Amniotic epithelial cell (primary cell): ENCODE measurements at places on chromosomes 2 and 18.

- DNase-seq: peak; percentile 18
These were observed 64.9 kb downstream of the DNMT3A start for GRCh38 chr2:25276569-25277465.

DNA sequence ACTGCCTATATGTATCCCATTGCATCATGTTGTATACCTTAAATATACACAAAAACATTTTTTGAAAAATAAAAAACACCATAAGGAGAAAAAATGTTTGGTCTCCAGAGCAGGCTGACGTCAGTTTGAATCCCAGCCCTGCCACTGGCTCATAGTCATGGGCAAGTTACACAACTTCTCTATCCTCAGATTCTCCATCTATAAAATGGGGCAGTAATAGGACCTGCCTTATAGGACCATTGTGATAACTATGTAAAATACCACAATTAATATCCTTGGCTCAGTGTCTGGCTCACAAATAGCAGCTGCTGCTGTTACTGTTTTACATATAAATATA is 135.6 kb downstream of the SMAD7 start:
- DNase-seq: no peak

- DNase-seq: no peak
These were observed 245.7 kb upstream of the REG3G start for GRCh38 chr2:78779761-78780160.

- no peak for DNase-seq
These were observed 59.4 kb downstream of the AGAP1 start for GRCh38 chr2:235553291-235553690.

DNA sequence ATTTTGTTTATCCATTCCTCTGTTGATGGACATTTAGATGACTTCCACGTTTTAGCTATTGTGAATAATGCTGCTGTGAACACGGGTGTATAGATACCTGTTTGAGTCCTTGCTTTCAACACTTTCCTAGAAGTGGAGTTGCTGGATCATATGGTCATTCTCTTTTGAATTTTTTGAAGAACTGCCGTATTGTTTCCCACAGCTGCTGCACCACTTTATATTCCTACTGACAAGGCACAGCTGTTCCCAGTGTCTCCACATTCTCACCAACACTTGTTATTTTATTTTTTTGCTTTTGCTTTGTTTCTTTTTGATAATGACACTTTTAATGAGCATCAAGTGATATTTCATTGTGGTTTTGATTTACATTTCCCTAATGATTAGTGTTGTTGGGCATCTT is 41.4 kb upstream of the KCNJ13 start:
- DNase-seq: no peak

DNA sequence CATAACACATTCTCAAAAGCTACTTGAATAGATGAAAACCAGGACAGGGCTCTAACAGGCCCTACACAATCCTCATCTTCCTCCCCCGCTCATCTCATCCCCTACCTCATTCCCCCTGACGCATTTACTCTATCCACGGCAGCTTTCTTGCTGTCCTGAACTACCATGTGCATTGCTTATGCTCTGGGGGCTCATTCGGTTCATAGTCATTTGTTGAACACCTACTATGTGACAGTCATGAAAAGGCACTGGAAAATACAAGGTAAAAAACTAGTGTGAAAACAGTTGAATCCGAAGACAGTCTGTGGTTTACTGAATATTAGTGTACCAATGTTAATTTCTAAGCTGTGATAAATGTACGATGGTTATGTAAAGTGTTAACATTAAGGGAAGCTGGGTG is 797 bp downstream of the EIPR1 start:
- no peak for DNase-seq

DNA sequence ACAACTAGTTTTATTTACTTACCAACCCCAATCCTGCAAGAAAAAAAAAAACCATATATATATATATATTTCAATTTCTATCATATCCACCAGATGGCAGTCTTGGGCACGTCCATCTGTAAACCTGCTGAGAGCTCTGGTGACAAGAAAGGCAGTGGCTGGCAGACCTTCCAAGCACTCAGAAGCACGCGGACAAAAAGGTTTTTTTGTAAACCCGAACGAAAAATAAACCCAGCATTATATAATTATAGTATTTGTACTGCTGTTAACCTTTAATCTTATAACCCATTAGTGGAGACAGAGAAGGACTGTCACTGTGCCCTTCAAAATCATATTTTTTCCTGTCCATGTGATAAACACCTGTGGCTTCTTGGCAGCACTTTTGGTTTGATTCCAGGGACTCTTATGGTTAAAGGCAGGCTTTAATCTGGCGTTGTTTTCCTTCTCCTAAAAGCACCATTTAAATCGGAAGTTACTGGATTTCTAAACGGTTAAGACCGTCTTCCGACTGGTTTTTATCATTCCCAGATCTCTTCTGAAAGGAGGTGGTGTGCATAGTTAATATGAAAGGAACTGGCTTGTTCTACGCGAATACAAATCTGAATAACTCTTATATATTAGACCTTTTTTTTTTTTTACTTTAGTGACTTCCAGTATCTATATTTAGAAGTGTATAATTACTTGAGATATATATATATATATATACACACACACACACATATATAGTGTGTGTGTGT is 31.0 kb upstream of the SLC3A1 start:
- peak; percentile 67 for DNase-seq

- peak; percentile 64 for DNase-seq
These were observed 241.4 kb downstream of the KCNS3 start for GRCh38 chr2:18119883-18120282.

- DNase-seq: peak; percentile 52
These were observed 30.9 kb downstream of the FAP start for GRCh38 chr2:162212366-162212765.

- DNase-seq: peak; percentile 37
These were observed 35.9 kb downstream of the ADI1 start for GRCh38 chr2:3483227-3483985.

DNA sequence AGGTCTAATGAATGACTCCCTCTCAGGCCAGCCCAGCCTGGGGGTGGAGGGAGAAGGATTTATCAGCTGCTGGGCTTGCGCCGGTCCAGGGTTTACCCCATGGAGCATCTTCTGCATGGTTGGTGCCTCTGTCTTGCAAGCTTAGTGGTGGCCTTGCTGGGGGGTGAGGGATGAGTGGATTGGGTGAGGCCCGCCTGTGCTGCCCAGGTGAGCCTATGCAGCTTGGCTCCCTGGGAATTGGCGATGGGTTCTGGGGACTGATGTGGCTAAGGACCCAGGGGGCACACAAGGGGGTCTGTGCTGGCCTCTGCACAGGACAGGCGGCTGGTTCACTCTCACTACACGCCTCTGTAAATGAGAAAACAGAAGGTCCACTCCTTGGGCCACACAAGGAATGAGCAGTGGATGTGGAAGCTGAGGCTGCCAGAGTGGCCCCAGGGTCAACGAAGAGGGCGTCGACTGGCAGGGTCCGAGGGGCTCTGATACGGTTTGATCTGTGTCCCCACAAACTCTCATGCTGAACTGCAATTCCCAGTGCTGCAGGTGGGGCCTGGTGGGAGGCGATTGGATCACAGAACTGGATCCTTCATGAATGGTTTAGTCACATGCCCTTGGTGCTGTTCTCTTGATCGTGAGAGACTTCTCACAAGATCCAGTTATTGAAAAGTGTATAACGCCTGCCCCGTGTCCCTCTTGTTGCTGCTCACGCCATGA is 151.6 kb upstream of the HDAC4 start:
- no peak for DNase-seq

DNA sequence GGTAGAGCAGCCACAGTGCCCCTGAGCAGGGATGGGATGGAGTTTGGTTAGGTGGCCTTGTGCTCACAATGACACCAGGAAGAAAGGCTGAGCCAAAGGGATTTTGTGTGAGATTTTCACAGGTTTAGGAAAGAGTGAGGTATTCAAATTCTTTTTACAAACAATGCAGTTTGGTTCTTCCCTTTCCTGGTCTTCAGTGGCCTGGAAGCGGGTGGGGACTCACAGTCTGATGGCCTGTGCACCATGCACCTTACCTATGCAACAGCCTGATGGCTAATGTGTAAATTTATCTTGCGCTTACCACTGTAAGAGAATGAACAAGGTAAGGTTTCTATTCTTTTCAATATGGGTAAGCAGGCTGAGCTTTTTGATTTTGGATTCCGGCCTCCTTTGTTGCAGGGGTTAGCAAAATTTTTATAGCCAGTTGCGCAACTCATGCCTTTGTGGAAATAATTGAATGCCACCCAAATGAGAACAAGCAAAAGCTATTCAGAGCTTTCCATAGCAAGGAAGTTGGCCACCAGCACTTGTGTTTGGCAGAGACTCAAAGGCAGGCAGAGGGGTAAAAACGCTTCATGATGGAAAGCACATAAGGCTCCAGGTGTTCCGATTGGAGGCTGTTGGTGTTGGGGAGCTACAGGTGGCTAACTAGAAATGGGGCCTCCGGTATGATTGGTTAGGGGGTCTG is 23.8 kb upstream of the IL1R2 start:
- no peak for DNase-seq

GRCh38 chr2:232058063-232058877 is 96.8 kb downstream of the DIS3L2 start:
- no peak for DNase-seq

GRCh38 chr18:6737833-6738232 is 8.3 kb downstream of the ARHGAP28 start:
- no peak for DNase-seq

DNA sequence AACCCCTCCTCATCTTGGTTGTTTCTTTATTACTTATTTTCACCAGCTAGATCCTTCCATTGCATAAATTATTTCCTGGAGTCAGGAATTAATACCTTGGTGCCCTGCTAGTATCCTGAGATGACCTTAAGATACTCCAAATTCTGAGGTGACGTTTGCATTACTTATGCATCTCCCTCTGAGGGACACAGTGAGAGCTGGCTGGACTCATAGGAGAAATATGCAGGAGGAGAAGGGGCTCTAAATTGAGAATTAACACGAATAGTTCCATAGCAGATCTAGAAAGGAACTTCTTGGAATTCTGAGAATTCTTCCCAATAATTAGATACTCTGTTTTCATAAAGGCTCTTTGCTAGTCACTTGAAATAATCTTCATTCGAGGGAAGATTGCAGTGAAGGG is 310.6 kb upstream of the ZEB2 start:
- no peak for DNase-seq

GRCh38 chr18:28256166-28256565 is 79.2 kb upstream of the CDH2 start:
- DNase-seq: peak; percentile 33

DNA sequence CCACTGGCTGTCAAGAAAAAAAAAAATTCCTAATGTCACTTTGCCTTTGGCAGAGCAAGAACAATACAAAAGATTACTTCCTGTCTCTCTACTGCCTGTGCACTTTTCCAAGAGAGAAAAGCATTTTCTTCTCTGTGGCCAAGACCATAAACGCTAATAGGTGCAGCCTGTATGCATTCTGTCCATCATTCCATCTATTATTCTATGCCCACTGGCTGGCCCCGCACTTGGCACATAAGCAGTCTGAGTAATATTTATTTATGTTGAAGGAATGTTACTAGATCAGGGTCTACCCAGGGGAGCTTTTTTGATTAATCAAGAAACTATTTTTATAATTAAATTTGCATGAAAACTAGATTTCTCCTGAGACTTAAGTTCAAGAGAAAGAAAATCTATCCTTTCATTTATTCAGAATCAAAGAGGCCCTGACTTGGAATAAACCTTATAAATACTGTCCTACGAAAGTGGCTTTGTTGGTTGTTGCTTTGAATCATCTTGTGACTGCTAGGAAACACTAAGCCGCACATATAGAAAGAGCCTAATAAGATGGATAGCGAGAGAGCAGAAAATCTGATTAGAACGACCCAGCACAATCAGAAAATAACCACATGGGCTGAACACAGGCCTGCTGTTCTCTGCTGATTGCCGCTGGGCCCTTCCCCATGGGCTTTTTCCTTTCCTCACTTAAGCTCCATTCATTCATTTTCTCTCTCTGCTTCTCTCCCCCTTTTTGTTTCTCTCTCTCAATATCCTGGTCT is 59.4 kb downstream of the MMADHC start:
- no peak for DNase-seq

DNA sequence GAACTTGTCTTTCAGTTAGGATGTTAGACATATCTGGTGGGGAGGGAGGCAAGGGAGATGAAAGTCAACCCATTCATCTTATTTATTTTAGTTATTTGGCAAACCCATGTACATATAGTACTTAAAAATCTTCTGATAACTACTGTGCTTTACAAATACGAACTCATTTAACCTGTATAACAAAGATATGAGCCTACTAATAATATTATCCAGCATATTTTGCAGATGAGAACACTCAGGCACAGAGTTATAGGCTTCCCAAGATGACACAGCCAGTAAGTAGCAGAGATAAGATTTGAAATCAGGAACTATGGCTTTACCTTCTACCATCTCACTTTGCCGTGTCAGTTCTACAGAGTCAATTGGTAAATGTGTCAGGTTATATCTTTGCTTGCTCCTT is 262.6 kb upstream of the DOK6 start:
- no peak for DNase-seq

DNA sequence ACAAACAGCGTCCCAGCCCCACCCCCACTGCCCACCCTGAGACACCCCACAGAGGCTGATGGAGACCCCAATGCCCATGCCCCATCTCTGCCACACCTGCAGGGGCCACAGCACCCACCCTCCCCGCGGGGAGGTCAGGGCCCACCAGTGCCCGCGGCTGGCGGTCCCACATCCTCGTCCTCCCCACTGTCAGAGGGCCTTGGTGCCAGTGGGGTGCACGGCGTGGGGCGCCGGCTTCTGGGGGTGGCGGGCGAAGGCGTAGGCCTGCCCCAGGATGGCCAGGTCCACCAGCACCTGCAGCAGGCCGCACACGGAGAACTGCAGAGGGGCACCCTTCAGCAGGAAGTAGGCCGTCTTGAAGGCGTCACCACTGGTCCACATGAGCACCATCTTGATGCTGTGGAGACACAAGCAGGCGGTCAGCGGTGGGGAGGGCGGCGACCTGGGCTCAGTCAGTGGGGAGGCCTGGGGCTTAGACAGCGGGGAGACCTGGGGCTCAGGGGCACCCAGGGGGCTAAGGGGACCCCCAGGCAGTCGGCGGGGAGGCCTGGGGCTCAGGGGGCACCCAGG is 47.6 kb downstream of the SLC66A2 start:
- no peak for DNase-seq

GRCh38 chr18:55233857-55234256 is 274.6 kb upstream of the CCDC68 start:
- peak; percentile 86 for DNase-seq
